ENCODE measurements at places on chromosomes 16 and 17.
A peak's percentile ranks its signal among the peaks of the same experiment; 100 is the strongest.

- DNase-seq, result no peak
Measured at GRCh38 chr17:64340557-64340956, 50.1 kb downstream of the PECAM1 start.

DNA sequence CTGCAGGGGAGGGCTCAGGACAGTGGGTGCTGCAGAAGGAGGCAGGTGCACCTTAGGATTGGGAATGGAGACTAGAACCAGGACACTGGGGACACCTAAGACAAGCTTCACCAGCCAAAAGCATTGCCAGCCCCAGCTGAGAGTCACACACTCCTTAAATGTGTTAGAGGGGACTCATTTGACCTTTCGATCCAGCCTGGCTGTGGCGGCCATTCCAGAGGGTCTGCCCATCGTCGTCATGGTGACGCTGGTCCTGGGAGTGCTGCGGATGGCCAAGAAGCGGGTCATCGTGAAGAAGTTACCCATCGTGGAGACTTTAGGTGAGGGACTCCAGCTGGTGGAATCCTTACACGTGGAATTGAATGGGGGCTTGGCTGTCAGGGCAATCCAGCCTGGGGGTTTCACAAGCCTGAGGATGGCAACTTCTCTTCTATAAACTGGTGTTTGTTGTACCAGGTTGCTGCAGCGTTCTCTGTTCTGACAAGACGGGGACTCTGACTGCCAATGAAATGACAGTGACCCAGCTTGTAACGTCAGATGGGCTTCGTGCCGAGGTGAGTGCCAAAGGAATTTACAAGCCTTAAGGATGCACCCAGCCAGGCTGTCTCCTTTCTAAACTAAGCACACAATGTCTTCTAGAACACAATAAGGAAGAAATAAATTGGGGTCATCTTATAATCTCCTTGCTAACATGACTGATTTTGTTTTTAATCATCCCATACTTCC, 65.3 kb downstream of the MEAK7 start:
- no peak for DNase-seq

DNA sequence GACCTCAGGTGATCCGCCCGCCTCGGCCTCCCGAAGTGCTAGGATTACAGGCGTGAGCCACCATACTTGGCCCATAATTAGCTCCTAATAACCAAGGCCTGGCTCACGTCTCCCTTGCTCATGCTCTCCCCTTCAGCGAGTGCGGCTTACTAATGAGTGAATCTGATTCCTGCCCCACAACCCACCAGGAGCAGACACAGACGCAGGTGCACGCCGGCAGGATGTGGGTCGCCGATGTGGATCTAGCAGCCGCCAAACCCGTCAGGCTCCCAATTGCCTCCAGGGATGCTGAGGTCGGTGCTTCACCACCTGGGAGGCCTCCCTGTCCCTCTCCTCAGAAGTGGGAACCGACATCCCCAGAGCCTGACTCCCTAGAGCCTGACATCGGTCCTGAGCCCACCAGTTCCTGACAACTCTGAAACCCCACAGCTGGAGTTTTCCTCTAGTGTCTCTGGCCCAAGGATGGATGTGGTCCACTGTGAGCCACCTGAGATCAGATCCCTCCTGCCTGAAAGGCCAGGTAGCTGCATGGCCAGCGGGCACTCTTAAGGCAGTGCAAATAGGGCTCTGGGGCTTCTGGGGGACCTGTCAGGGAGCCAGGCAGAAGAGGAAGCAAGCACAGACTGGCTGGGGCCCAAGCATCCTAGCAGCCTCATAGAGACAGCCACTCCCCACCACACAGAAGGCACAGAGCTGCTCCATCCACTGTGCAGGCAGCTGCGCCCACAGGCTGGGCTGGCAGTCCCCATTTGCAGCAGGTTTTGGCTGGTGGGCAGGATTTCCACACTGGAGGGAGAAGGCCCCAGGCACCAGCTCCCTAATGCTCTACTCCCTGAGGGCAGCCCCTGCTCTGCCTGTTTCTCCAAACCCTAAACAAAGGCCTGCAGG, 10.8 kb downstream of the EXOC7 start:
- no peak for DNase-seq

GRCh38 chr16:84461413-84462295, 42.8 kb downstream of the MEAK7 start:
- no peak for DNase-seq

GRCh38 chr17:6035801-6036394, 34.3 kb upstream of the WSCD1 start:
- no peak for DNase-seq

DNA sequence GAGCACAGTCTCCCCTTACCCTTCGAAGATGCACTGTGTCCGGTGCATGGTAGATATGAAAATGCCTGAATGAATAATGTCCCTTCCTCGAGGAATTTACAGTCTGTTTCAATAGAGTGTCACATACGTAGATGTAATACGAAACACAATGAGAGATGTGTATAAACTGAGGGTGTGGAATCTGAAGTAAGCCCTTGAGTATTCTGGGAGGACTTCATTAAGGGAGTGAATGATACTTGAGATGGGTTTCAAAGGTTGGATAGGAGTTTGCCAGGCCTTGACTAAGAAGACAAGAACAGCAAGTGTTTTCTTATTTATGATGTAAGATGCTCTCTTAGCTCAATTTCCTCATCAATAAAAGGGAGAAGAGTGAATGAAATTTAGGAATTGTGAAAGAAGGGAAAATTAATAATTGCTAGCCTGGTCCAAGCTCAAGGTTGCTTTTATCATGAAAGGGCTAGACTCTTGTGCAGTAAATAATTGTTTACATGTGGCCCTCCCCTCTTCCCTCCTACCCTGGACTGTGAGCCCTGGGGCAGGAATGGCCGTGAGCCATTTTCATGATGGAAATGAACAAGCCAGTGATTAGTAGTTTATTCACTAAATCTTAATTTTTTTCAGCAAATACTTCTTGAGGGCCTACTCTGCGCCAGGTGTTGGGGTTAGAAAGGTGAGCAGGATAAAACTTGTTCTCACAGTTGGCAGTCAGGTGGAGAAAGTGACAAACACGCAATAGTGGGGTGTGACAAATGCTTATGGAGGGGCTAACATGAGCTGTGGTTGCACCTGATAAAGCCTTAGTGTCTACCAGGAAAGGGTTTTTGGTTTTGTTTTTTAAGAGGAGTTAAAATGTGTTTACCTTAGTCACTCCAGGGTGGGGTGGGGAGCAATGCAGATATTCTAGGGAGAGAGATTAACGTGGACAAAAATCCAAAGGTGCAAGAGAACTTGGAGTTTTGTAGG, 1.6 kb downstream of the KIF22 start:
- DNase-seq, result no peak

DNA sequence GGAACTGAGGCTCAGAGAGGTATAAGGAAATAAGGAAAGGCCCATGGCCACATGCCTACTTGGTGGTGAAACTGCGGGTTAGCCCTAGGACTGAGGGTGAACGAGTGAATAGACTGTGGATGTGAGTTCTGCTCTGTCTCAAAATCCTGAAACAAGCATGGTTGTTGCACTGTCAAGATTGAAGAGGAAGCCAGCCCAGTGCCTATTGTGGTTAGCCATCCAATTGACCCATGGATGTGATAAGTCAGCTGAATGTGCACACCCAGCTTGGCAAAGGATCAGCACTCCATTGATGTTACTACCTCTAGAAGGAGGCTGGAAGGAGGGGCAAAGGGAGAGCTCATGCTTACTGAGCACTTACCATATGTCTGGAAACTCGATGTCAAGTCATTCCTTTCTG, 4.5 kb downstream of the TMEM114 start:
- no peak for DNase-seq

GRCh38 chr17:38534498-38534885, 71.3 kb downstream of the SRCIN1 start:
- DNase-seq, result no peak

DNA sequence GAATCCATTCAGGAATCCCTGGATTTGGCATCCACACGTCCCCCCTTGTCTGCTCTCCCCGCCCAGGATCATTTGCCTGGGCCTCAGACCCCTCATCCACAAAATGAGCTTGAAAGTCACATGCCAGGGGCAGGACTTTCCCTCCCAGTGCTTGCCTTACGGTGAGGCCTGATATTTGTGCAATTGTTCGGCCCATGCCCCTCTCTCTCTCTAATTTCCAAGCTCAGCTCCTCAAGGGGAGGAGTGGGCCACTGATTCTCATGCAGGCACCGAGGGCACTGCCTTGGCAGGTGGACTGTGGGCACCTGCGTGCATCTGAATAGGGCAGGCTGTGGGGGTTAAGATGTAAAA, 267.2 kb upstream of the FOXF1 start:
- no peak for DNase-seq

DNA sequence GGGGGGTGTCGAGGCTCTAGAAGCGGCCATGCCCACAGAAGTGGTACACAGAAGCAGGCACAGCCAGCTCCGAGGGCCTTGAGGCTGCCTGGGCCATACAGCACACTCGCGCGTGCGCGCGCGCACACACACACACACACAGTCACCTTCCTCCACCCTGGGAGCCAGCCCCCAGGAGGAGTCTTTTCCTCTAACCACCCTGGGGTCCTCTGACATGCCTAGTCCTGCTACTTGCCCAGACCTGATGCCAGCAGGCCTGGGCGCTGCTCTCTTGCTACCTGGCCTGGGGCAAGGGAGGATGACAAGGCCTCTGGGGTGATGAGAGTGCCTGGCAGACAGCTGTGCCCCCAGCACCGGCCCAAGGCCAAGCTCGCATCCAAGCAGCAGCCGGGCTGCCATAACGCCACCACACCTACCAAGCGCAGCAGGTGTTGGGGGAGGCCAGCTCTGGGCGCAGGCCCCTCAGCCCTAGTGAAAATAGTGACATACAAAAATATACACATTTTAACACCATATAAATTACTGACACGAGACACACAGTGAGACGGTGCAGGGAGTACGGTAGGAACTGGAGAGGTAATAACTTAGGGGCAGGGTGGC, 41.1 kb downstream of the TSC2 start:
- no peak for DNase-seq

- no peak for DNase-seq
Measured at GRCh38 chr16:62038225-62038624, 2.0 kb upstream of the CDH8 start.

DNA sequence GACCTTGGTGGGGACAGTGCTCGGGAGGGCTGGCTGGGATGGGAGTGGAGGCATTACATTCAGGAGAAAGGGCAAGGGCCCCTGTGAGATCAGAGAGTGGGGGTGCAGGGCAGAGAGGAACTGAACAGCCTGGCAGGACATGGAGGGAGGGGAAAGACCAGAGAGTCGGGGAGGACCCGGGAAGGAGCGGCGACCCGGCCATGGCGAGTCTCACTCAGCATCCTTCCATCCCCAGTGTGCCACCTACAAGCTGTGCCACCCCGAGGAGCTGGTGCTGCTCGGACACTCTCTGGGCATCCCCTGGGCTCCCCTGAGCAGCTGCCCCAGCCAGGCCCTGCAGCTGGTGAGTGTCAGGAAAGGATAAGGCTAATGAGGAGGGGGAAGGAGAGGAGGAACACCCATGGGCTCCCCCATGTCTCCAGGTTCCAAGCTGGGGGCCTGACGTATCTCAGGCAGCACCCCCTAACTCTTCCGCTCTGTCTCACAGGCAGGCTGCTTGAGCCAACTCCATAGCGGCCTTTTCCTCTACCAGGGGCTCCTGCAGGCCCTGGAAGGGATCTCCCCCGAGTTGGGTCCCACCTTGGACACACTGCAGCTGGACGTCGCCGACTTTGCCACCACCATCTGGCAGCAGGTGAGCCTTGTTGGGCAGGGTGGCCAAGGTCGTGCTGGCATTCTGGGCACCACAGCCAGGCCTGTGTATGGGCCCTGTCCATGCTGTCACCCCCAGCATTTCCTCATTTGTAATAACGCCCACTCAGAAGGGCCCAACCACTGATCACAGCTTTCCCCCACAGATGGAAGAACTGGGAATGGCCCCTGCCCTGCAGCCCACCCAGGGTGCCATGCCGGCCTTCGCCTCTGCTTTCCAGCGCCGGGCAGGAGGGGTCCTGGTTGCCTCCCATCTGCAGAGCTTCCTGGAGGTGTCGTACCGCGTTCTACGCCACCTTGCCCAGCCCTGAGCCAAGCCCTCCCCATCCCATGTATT, 1.1 kb downstream of the CSF3 start:
- no peak for DNase-seq

GRCh38 chr16:84738255-84739038, 38.6 kb downstream of the USP10 start:
- DNase-seq, result peak; percentile 77

DNA sequence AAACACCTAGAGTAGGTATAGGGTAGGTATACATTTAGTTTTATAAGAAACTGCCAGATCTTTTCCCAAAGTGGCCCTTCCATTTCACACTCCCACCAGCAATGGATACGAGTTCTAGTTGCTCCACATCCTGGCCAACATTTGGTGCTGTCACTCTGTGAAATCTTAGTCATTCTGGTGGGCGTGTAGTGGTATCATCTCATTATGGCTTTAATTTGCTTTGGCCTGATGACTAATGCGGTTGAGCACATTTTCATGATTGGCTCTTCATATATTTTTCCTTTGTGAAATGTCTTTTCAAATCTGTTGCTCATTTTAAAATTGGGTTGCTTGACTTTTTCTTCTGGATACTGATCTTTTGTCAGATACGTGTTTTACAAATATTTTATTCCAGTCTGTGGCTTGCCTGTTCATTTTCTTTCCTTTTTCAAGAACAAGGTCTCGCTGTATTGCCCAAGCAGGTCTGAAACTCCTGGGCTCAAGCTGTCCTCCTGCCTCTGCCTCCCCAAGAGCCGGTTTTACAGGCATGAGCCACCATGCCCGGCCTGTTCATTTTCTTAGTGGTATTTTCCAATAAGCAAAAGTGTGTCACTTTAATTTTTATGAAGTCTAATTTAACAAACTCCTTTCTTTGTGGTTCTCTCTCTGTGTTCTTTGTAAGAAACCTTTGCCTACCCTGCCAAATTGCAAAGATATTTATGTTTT, 192.4 kb downstream of the SEC14L1 start:
- DNase-seq, result peak; percentile 41

DNA sequence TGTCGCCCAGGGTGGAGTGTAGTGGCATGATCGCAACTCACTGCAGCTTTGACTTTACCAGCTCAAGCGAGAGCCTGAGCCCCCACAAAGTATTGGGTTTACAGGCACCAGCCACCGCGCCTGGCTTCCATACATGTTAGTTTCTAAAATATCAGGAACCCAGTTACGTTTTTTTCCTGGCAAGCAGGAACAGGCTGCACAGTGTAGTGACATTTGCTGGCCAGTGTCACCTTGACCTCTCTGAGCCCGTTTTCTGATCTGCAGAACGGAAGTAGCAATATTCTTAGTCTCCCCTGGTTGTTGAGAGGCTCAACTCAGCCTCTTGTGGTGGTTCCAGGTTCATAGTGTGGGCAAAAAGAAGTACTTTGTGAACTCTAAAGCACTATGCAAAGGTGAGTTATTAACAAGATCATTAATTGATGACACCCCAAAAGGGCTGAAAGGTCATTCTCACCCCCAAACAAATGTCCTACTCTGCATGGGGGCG, 15.6 kb downstream of the IGF2BP1 start:
- no peak for DNase-seq
